ENCODE measurements at places on chromosomes 3 and 15.
A peak's percentile ranks its signal among the peaks of the same experiment; 100 is the strongest.

GRCh38 chr3:133934073-133934970, 38.6 kb upstream of the RAB6B start:
- DNase-seq: no peak

- DNase-seq: no peak
Measured at GRCh38 chr3:89622063-89622700, 514.8 kb downstream of the EPHA3 start.

GRCh38 chr3:190238871-190239270, 83.4 kb downstream of the CLDN1 start:
- no peak for DNase-seq

DNA sequence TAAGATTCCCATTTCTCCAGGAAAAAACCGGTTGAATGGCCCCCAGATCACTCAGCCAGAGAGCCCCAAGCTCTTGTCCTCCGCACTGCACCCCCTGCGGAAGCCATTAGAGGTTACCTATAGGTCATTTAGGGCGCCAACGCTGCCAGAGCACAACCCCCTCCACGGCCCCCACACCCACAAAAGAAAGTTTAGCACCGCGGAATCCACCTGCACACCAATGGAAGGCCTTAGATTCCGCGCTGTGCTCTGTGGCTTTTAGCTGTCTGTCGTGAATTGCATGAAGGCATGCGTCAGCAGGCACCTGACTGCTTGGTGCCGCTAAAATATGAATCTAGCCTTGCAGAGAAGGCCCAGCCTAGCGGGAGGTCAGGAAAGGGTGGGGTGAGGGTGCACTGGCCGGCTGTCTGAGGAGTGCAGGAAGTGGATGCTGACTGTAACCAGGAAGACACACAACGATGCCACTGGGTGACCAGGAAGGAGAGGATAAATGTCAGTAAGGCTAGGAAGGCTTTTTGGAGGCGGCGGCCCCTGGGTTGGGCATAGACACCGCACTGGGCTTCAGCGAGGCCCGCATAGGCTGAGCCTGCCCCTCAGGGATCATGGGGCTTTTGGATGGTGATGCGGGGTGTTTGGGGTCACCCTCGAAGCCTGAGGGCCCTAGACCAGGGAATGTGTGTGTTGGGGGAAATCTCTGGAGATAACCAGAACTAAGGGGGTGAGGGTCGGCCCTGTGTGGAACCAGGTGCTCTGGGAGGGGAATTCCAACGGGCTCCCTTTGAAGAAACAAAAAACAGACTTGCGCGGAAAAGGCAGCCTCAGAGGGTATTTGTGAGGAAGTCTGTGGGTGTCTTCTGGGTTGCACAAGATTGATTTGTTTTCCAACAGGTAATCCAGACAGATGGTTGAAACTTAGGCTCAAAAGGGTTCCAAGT, 976 bp upstream of the NUP210 start:
- DNase-seq: peak; percentile 14

DNA sequence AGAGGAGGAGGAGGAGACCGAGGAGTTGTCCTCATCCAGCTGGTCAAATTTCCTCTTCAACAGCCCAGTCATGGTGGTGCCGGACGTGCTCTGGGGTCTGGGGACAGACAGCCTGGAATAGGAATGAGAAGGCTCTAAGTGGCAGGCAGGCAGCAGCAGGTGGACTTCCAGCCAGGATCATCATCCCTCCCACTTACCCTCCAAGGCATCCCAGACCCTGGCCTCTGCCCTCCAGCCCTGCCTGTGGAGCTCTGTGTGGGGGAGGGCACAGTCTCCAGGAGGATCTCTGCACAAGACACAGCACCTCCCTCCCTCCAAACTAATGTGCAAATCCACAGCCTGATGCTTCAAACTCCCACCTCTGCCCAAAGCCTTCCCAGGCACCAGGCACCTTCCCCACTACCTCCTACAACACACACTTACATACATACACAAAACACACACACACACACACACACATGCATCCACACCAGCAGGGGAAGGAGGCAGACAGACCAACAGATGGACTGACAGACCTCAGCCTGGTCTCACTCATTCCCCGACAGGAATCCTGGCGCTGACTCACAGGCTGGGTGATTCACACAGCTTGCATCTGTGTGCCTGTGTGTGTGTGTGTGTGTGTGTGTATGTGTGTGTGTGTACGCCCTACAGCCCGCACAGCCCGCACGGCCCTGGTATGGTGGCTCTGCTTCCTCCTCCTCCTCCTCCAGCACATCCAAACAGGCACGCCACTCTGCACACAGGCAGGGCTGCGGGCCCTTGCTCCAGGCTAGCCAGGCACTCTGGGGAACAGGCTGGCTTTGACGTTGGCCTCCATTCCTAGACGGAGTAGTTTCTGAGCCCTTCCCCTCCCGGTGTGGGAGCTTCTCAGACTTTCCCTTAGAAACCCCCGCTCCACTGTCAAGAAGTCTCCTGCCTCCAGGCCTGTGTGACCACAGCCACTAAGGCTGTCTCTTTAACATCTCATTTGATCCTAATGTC, 6.5 kb downstream of the CSRNP1 start:
- DNase-seq: no peak

DNA sequence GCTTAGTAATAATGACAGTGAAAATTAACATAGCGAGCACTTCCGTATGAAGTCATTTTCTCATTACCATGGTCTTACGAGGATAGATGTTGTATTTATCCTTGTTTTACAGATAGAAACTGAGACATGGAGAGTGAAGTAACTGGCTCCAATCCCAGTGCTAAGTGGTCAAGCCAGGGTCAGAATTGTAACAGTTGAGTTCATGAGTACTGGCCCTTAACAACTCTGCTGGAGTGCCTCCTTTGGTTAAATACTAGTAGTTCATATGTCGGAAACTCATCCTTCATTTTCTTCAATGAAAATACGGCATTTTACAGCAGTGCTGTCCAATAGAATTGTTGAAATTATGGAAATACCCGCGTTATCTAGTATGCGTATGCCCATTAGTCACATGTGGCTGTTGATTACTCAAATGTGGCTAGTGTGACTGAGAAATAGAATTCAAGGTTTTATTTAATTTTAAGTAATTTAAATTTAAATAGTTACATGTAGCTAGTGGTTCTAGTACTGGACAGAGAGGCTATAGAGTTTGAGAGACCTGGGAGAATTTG, 32.5 kb downstream of the FNDC3B start:
- DNase-seq: no peak

GRCh38 chr3:76827701-76828226, 212.1 kb upstream of the ROBO2 start:
- no peak for DNase-seq

GRCh38 chr3:43388915-43389314, 102.6 kb downstream of the SNRK start:
- no peak for DNase-seq

GRCh38 chr3:49664300-49664699, 9.9 kb upstream of the APEH start:
- DNase-seq: no peak

DNA sequence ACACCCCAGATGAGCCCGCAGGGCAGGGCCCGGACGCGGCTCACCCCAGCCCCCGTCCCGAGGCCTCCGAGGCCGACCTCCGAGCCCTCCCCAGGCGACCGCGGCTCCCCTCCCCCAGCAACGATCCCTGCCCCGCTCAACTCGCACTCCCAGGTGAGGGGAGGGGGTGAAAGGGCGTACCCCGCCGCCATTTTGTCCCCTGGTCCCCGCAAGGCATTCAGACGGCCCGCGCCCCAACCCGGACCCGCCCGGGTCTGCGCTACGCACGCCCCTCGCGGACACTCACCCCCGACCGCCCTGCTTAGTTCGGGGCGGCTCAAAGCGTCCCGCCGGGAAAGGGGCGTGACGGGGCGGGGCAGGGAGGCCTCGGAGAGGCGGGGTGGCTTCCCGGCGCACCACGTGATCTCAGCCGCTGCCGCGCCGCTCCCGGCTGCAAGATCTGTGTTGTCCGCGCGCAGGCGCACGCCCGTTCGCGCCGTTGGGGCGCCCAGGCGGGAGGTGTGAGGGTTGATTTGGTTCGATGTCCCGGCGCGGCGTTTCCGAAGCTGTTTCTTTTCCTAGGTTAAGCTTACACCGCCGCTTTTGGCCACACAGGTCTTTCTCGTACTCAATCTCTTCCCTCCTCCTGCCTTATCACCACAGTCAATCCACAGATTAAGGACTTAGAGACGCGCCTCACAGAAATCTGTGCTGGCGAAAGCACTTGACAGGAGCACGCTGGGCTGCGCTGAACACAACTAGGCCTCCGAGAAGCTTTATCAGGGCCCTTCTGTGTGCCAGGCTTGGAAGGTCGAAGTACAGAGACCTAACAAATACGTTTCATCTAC, at the start of gene SCAPER:
SCAPER (minus strand) TSS at position 328 of the 827 bp plus-strand sequence. CDS start 21,523 bp downstream, outside the sequence.
- peak; percentile 27 for DNase-seq

DNA sequence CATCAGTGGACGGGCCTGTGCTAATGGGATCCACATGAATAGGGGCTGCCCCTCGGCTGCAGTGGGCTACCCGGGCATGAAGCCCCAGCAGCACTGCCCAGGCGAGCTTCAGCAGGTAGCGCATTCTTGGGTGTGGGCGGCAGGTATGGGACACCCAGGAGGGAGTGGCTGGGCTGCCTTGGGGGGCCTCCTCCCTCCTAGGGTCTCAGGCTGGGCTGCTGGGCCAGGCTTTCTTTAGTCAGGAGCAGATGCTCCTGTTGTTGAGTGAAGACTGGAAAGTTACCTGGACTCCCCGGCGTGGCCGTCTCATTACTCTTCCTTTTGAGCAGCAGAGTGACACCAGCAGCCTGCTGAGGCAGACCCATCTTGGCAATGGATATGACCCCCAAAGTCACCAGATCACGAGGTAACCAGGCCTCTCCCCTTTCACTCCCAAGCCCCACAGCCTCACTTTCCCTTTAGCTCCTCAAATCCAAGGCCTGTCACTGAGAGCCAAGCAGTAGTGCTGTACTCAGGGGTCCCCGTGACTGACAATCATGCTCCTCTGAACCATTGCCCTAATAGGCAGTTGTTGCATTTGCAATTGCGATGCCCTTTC, 73.2 kb downstream of the BOC start:
- no peak for DNase-seq

DNA sequence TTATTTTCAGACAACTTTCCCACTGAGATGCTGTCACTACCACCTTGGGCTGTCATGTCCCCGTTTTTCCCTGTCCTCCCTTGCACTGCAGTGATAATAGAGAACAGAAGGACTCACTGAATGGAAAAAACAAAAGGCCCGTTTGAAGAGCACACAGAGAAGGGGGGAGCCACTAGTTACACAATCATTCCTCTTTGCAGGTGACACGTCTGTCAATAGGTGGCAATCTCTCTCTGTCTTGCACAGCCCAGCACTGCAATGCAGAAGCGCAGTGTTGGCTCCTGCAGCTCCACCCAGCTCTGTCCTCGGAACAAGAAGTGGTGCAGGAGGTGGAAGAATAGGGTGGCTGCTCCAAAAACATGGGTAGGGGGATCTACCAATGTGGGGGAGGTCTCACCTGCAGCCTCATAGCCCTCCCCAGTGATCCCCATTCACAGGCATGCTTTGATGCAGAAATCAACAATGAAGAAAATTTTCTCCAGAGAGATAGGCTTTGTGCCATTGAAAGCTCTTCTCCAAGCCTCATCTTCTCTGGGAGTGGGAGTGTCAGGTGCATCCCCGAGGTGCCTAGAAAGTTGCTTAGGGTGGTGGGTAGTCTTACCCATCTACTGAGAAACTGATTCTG, 31.8 kb downstream of the FSTL1 start:
- DNase-seq: peak; percentile 87

GRCh38 chr3:196047391-196048030, 34.4 kb downstream of the TFRC start:
- no peak for DNase-seq

DNA sequence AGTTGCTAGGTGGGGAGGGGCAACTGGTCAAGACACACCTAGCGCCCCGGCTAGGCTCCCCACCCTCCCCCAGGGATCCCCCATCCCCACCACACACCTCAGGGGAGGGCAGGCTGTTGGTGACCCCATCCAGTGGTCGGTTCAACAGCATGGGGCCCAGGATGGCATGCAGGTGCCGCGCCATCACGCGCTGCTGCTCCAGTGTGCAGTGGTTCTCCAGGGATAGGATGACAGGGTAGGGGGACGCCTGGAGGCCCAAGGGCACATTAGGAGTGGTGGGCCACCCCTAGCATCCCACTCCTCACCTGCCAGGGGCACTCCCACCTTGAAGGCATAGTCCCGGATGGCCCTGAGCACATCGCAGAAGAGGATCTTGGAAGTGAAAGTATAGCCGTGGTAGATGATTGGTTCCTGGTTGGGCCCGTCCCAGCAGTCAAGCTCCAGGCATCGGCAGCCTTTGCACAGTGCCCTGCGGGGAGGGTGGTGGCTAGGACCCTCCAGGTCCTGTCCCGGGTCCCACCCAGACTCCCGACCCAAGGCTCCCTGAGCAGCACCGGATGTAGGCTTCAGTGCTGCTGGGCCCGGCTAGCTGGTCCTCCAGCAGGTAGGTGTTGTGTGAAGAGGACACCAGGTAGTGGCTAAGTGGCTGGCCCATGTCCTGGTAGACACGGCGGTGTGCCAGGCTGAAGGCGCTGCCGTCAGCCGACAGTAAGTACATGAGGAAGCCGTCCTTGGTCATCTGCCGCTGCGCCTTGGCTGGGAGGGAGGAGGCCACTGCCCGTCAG, 19.4 kb downstream of the VILL start:
- DNase-seq: no peak
